ENCODE measurements at places on chromosomes 6 and 20. TPM values are rescaled to one million over a fixed set of nuclear protein-coding genes. Genes with fewer than 3 reads are reported as not detected.

Gene GJA1
- not detected for total RNA-seq

Gene AGER
- total RNA-seq, result 38.8 TPM

Gene FOXF2
- total RNA-seq, result not detected

Gene TNF
- 22.6 TPM for total RNA-seq

Gene OR2J3
- not detected for total RNA-seq

- no peak for DNase-seq
Observed at GRCh38 chr20:44073011-44073674, 113.8 kb downstream of the JPH2 start.

DNA sequence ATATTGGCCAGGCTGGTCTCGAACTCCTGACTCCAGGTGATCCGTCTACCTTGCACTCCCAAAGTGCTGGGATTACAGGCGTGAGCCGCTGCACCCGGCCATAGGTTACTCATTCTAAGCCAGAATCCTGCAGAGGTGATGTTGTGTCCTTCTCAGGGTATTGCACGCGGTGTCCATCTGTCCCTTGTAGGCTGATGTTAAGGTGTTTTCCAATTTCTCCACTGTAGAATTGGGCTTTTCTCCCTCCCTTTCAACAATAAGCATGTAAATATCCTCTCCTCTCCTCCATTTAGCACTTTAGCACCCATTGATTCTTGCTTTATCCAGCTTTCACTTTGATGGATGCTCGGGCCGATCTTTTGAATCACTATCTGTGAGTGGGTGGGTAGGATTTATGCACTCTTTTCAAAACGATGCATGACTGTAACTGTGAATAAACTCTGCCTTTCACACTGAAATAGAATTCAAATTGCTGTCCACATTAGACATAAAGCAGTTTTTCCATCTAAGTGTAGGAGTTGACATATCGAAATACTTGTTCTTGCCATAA is 52.6 kb downstream of the ZBTB2 start:
- no peak for DNase-seq

- no peak for DNase-seq
Observed at GRCh38 chr6:67683960-67684359, 951.1 kb upstream of the ADGRB3 start.

DNA sequence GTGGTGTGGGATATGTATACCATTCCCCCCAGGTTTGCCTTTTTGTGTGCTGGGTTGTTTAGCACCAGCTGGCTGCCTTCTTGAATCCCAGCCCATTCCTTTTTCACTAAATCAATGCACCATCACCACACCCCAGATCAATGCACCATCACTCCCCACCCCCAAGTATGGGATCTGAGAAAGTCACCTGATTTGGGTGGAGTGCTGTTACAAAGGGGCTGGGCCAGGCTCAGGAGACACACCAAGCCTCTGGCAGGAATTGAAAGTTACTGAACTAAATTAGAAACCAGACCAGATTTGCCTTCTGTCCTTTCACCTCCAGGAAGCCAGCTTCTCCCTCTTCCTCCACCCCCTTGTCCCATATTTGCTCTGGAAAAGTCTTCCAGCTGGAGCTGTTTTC is 19.6 kb upstream of the PKHD1 start:
- no peak for DNase-seq

DNA sequence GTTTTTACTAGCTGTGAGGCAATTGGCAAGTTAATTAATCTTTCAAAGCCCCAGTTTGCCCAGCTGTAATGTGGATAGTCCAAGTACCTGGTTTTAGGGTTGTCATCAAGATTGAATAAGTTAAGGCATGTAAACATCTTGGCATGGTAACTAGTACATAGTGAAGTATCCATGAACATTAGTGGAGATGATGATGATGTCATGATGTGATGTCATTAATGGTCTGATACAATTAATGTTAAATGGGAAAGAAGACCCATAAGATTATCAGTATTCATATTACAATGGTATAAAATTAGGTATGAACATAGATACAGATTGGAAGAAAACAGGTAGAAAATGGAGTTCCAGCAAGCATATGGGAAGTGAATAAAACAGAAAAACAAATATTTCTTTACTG is 5.3 kb downstream of the EPB41L1 start:
- DNase-seq, result no peak

GRCh38 chr6:158684745-158685324 is 35.0 kb downstream of the SYTL3 start:
- DNase-seq, result no peak

DNA sequence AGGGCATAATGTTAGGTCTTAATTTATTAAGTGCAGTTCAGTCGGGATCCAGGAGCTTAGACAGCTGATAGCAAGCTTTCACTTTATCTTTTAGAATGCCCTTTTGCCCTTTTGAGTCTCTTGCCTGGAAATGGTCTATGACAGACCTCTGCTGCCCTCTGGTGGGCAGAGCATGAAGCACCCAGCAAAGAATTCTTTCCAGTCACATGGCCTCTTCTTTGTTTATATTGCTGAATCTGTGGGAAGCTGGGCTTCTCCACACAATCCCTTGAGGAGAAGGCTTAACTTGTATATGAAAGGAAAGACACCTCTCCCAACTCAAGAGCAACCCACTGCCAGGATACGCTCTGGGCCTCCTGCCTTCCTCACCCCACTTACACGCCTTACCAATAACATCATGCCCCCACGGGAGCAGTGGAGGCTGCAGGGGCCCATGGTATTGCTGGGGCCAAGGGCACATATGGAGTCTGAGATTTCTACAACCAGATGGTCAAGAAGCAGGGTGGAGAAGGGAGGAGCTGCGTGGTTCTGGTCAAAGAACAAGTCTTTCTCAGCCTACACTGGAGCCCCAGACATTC is 20.4 kb downstream of the WFDC3 start:
- peak; percentile 86 for DNase-seq

- peak; percentile 37 for DNase-seq
Observed at GRCh38 chr20:59939052-59939878, 840 bp downstream of the PPP1R3D start.
